ENCODE measurements at places on chromosomes 5 and 9.

DNA sequence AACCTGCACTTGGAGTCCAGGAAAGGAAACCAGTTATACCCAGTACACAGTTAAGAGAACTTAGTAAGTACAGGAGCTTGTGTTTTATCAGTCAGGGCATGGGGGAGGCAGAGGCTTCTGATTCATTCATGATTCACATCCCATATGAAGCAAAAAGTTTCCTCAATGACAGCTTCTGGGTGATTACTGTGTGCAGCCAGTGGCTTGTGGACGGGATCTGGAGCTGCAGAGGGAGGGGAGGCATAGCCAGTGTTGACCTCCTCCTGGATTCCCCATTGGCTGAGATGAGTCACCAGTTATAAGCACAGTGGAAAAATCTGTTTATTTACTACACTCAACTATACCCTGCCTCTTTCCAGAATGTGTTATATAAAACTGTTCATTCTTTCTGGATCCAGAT is 17.7 kb downstream of the IL31RA start:
- no peak for DNase-seq

DNA sequence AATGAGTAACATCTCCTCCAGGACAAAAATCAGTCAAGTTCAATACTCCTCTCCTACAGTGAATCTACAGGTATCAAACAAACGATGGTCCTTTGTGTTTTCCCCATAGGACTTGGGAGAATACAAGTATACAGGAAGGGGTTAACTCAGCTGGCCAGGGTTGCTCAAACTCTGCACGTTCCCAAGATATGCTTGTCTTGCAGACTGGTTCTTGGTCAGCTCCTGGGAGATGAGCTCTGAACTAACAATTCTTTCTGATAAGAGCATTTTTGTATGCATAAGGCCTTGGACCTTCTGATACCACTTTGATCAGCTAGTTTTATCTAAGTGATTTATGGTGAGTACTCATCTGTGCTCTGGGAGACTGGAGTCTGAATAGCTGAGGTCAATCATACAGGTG is 42.1 kb downstream of the LOX start:
- DNase-seq: no peak

- DNase-seq: no peak
These were observed 246.0 kb upstream of the KIF2A start for GRCh38 chr5:62059960-62060359.

DNA sequence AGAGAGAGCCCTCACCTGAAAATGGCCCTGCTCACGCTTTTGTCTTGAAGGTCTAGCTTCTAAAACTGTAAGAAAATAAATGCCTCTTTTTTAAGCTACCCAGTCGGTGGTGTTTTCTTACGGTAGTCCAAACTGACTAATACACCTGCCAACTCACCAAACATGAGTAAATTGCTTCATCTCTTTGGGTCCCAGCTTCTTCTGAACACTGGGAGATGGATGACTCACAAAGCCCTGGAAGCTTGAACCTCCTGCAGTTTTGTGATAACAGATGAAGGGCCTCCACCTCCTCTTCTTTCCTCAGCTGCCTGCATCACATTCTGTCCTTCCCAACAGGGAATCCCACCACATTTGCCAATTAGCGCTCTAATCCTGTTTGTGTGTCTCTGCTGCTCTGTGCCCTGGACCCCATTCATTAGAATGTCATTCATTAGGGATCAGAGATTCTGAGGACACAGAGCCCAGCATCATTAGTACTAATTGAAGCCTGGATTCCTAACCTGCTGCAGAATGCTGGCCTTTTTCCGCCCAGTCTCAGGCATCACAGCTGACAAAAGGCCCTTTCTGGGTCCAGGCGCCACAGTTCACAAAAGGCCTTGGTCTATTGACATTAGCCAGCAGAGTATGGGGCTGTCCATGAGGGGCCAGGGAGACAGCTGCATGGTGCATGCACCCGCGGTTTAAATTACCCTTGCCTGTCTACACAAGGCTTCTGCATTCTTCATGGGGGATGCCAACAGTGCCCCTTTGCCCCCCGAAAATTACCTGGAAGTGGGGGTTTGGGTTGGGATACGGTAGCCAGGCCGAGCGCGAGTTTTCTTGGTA is 349.3 kb downstream of the SEMA5A start:
- DNase-seq: no peak

DNA sequence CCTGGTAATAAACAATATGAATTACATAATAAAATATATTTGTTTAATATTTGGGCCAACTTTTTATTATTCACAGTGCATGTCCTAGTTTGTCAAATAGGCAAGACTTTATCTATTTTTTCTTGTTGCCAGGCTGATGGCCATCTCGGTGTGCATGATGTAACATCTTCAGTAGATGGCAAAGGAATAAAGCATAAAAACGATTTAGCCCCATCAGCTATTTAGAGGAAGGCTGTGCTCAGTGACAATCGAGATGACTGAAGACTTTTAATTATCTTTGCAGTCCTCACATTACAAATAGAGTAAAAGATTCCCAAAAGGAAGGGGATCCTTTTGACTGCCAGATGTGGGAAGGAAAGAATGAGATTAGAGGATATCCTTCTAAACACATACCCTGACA is 358.5 kb downstream of the PTPRD start:
- no peak for DNase-seq

- no peak for DNase-seq
These were observed 54.5 kb upstream of the TGFBR1 start for GRCh38 chr9:99050292-99050911.

DNA sequence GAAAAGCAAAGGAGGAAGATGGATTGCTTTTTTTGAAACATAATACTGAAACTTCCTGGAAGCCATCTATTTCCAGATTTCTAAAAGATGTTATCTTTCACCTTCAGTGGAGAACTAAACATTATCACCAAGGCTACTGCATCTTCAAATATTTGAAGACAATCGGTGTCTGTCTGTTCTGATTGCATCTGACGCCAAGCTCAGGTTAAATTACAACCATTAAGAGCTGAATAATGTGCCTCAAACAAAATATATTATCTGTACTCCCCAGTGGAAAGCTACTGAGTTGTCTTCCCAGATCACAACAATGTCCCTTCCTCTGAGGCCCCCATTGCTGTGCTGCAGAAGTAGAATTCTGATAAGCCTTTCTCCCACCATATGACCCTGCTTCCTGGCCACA is 342.3 kb downstream of the PLK2 start:
- no peak for DNase-seq

DNA sequence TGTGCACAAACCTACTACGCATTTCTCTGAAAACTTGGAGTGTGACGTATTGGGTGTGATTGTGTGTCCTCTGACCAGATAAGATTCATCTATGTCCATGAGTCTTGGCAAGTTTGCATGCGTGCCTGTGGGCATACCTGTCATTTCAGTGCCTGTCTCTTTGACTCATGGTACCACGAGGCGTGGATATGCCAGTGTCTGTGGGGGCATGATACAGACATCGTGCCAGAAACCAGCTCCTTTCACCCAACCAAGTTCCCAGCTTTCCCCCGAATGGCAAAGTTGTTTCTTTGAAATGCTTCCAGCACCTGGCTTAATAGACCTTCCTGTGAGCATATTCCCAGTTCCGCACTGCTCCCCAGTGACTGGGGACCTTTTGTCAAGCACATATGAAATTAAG is 241.9 kb upstream of the MVB12B start:
- DNase-seq: no peak

- DNase-seq: no peak
These were observed 367.2 kb downstream of the OSTF1 start for GRCh38 chr9:75455444-75455921.

- no peak for DNase-seq
These were observed 120.5 kb upstream of the BOD1 start for GRCh38 chr5:173736923-173737412.

- DNase-seq: no peak
These were observed 19.5 kb upstream of the ARSI start for GRCh38 chr5:150322202-150322601.

DNA sequence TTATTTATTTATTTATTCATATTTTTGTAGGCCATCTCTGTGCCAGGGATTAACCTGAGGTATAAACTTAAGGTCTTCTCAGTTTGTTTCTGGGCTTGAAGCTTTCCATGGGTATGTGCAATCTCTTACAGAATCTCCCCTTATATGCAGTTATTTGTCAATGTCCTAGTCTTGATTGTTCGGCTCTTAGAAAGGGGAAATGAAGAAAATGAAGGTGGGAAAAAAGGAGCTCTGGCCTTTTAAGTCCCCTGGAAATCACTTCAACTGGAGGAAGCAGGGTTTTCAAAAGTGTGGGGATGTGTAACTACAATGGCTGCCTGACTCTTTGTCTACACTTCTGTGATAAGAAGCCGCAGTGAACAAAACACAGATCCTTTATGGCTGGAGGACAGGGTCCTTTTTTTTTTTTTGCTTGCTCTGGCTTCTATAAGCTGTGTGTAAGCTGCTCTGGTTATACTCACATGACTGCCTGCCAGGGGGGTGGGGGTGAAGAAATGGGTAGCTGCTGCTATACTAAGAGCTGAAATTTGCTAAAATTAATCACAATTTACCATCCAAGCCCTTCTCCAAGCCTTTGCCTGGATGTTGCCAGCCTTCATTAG is 33.7 kb downstream of the CENPP start:
- no peak for DNase-seq

- DNase-seq: no peak
These were observed 31.7 kb upstream of the MEIKIN start for GRCh38 chr5:131977212-131977604.

DNA sequence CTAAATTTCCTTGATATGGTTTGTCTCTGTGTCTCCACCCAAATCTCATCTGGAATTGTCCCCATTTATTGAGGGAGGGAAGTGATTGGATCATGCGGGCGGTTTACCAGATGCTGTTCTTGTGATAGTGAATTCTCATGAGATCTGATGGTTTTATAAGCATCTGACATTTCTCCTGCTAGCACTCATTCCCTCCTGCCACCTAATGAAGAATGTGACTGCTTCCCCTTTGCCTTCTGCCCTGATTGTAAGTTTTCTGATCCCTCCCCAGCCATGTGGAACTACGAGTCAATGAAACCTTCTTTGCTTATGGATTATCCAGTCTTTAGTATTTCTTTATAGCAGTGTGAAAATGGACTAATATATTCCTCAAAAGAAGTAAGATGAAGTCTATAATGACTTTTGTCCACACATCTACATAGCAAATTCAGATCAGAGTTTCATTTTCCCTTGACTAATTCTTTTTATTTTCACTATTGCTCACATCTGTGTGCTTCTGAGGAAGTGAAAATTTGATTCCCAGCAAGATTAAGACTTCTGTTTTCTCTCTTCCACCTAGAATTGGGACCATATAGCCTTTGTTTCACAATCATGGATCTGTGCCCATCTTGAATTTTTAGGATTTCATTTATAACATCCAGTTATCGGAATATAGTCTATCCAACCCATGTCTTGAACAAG is 393.5 kb downstream of the DMAC1 start:
- no peak for DNase-seq

GRCh38 chr5:175252234-175252805 is 191.7 kb downstream of the DRD1 start:
- no peak for DNase-seq

- no peak for DNase-seq
These were observed 142.8 kb downstream of the DCP2 start for GRCh38 chr5:113119246-113119924.

GRCh38 chr9:114611516-114612271 is 603 bp downstream of the TMEM268 start:
- DNase-seq: peak; percentile 48

DNA sequence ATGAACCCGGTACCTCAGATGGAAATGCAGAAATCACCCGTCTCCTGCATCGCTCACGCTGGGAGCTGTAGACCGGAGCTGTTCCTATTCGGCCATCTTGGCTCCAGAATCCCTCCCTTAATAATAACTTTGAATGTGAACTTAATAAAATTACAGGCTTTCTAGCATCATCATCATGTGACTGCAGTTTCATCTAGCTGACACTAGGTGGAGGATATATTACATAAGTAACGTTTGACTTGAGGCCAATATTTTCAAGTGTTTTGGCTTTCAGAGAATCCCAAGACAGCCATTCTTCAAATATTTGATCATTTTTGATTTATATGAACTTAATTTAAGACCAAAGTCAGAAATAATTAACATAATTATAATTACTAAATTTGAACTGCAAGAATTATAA is 474.9 kb upstream of the CDH10 start:
- no peak for DNase-seq

DNA sequence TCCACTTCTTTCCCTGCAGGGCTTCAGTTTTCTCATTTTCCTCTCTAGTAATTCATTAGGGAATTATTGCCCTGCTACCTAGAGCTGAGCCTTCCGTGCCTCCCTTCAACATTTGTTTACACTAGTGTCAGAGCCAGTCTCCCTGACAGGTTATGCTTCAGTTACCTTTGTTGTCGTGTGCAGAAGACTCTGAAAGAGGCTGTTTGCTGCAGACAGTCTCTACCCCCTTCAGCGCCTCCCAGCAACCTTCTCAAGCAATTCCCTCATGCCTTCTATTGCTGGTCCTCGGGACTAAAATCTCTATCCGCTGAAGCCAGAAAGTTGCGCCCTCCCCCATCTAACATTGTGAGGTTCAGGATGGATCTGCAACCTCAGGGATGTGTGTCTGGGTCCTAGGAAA is 12.8 kb downstream of the RALGPS1 start:
- no peak for DNase-seq

DNA sequence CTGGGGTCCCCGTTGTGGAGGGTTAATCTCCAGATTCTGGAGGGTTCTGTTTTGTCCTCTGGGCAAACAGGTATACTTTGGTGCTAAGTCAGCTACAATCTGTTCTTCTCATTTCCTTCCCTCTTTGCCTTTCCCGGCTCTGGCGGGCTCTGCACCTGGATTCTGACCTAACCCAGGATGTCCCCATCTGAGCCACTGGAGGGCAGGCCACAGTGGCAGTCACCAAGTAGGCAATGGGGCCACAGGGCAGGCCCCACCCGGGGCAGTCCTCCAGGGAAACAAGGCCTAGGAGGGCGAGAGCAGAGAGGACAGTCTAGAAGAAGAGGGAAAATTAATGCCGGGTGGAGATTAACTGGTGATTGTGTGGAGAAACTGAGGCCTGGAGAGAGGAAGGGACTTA is 40.4 kb upstream of the HRH2 start:
- DNase-seq: no peak

DNA sequence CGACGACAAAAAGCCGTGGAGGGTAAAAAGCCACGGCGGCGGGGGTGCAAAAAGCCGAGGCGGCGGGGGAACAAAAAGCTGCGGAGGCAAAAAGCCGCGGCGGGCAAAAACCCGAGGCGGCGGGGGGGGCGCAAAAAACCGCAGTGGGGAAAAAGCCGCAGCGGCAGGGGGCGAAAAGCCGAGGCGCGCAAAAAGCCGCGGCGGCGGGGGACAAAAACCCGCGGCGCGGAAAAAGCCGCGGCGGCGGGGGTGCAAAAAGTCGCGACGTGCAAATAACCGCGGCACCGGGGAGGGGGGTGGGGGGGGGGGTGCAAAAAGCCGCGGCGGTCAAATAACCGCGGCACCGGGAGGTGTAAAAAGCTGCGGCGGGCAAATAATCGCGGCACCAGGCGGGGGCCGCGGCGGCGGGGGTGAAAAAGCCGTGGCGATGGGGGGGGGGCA is 511.5 kb downstream of the FOXD4L5 start:
- no peak for DNase-seq

Data from activated T-cell treated with anti-CD3 and anti-CD28 coated beads, Interleukin-2, amount 50 U/mL, for 4 hours (primary cell).